ENCODE measurements at places on chromosomes 16 and 17. TPM values are rescaled to one million over a fixed set of nuclear protein-coding genes. Genes with fewer than 3 reads are reported as not detected.

Gene TAT
- total RNA-seq, result not detected

Gene MPHOSPH6
- 24.2 TPM for total RNA-seq

Gene CHST6
- total RNA-seq, result 0.34 TPM

Gene RNF157
- total RNA-seq, result 7.0 TPM

Gene ITGAD
- total RNA-seq, result not detected

Gene ST6GALNAC1
- not detected for total RNA-seq

Gene B3GNT9
- 9.5 TPM for total RNA-seq

Gene CA4
- total RNA-seq, result 0.30 TPM

Gene SCIMP
- total RNA-seq, result not detected
